ENCODE measurements at places on chromosomes 6 and 20. TPM values are rescaled to one million over a fixed set of nuclear protein-coding genes. Genes with fewer than 3 reads are reported as not detected.

DNA sequence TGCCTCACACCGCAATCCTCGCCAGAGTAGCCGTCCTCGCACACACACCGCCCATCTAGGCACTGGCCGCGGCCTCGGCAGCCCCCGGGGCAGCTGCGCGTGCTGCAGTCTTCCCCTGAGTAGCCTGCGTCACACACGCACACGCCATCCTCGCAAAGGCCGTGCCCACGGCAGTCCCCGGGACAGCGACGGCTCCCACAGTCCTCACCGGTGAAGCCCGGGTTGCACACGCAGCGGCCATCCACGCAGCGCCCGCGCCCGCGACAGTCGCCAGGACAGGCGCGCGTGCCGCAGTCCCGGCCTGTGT lies 13.1 kb downstream of the TNXB start:
- DNase-seq, result peak; percentile 44

Gene IP6K3
- total RNA-seq, result 257 TPM

DNA sequence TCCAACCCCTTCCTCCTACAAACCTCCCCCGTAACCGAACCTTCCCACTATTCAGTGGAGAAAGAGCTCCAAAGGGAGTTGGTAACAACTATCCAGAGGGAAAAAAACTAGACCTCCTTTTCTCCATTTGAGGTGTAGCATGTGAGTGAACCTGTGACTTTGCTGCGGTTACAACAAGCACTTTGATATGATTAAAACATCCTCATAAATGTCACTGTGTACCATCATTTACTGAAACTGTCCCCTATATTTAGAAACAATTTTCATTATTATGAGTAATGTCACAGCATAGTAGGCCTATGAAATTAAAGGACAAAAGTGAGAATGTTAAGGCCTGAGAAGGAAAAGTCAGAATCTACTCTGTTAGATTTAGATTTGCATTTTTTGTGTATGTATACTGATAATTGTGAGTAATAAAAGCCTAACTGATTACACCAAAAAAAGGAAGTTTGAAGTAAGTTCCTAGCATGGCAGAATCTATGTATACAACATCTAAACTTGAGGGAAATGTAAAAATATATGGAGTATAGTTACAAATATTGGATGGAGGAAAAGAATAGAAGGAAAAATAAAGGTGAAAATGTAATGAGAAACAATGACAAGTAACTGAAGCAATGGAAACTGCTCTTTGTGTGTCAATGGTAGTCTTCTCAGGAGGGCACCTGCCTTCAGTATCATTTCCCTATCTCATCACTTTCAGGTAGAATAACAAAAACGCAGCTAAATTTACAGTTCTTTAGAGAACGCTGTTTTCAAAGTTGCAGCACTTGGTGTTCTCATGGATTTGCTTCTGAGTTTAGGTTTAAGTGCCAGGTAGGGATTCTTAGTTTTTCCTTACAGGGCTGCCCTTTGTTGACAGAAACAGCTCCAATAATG lies 145.9 kb downstream of the IMPG1 start:
- no peak for DNase-seq

DNA sequence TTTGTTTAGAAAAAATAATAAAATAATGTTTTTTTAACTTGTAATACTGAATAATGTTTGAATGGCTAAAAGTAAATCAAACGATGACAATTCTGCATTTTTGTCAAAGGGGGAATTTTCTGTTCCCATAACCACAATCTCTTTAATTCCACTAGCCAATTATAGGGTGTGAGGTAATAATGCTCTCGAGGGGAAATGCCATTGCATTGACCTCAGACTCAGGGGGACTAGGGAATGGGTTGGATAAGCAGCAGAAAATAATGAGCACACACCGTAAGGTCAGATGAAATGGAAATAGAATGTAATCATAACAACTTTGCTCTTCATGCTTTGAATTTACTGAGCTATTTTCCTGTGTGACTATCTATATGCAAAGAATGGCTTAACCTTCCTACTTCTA lies 584.7 kb downstream of the RFPL4B start:
- DNase-seq, result no peak

Gene GDAP1L1
- not detected for total RNA-seq

Gene GABRR2
- 0.34 TPM for total RNA-seq

GRCh38 chr6:87407561-87407900 lies 241 bp upstream of the CFAP206 start:
- no peak for DNase-seq

GRCh38 chr6:69914015-69914485 lies 47.7 kb downstream of the COL19A1 start:
- DNase-seq, result no peak

Gene ZNF318
- total RNA-seq, result 9.0 TPM

DNA sequence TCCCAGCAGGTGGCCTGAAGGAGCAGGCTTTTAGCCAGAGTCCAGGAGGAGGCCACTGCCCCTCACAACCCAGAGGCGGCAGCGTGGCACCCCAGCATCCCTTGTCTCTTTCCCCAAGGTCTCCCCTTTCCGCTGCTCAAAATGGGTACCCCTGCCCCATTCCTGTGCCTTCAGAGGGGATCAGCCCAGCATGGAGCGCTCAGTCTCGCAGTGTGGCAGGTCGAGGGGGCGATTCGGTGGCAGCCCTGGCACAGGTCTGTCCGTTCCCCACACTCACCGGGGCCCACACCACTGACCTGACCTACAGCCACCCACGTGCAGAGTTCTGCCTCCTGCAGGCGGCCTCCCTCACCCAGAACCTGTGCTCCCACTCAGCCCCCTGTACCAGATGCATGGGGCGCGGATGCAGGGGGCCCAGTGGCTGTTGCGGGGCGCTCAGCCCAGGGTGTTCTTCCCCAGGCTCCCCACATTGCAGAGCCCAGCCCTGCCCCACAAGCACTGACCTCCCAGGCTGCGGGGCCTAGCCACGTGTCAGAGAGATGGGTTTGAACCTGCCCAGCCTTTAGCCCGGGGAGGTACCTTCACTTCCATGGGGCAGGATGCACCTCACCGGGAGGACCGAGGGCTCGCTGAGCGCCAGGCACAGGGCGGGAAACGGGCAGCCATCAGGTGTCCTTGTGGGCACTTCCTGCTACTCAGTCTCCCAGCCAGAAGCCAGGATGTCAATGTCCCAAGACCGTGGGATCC lies 41.8 kb downstream of the DSTN start:
- DNase-seq, result no peak

DNA sequence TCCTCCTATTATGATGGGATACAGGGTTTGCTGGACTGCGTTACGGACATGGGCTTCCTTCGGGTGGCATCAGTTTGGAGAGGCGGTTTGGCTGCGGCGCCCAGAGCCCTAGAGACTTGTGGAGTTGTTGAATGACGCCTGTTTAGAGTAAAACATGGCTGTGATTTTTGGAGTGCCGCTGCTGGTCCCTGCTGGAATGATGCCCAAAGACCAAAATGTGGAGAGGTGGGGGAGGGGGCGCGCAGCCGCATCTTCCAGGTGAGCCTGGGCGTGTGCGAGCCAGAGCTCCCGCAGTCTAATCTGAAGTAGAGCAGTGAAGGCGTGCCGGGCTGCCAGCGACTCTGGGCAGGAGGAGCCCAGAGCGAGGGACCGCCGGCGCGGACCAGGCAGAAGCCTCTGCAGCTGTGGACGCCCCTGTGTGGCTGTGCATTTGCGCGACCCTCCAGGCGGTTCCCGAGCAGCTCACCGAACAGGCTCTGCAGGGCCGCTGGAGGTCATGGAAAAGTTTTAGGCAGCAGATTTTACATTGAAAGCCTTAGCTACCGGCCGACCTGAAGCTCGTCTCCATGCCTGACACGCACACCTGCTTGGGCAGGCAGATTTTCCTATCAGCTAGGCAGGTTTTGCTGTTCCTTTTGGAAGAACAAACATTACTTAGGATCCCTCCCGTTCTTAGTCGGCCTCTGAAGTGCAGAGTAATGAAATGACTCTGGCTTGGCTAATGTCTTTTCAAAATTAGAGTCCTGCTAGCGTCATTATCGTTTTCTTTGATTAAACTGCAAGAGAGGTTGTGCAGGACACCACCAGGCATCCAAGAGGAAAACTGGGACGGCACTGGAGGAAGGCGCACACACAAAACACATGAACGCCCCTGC lies 298.2 kb downstream of the PHACTR1 start:
- no peak for DNase-seq

Gene OOEP
- not detected for total RNA-seq

- no peak for DNase-seq
These were observed 84.2 kb downstream of the UST start for GRCh38 chr6:148831064-148831463.

Gene HSPA12B
- 5.7 TPM for total RNA-seq

Gene PBOV1
- total RNA-seq, result not detected

Gene TAGAP
- 0.42 TPM for total RNA-seq

- no peak for DNase-seq
These were observed 44.6 kb upstream of the SH3BGRL2 start for GRCh38 chr6:79586548-79586947.

Gene BHLHE23
- total RNA-seq, result not detected

GRCh38 chr20:11083841-11084240 lies 410.0 kb upstream of the JAG1 start:
- DNase-seq, result no peak

DNA sequence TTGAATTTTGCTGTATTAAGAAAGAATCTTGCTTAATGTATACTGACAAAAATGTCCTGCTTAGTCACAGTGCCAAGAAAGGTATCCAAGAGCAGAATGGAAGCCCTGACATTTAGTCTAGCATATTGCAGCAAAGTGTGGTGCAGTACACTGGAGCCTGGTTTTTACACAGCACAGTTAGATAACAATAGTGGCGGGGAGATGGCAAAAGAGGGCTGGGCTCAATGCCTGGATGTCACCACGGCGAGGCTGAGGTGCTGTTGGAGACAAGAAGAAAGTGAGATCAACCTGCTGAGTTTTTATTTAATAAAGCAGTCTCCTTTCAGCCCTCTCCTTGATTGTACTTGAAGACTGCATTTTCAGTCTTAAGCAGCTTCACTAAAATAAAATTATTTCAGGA lies 426.0 kb downstream of the LMBRD1 start:
- DNase-seq, result no peak

GRCh38 chr6:90387383-90387775 lies 90.7 kb upstream of the BACH2 start:
- no peak for DNase-seq
